ENCODE measurements at places on chromosomes 13 and 19.

DNA sequence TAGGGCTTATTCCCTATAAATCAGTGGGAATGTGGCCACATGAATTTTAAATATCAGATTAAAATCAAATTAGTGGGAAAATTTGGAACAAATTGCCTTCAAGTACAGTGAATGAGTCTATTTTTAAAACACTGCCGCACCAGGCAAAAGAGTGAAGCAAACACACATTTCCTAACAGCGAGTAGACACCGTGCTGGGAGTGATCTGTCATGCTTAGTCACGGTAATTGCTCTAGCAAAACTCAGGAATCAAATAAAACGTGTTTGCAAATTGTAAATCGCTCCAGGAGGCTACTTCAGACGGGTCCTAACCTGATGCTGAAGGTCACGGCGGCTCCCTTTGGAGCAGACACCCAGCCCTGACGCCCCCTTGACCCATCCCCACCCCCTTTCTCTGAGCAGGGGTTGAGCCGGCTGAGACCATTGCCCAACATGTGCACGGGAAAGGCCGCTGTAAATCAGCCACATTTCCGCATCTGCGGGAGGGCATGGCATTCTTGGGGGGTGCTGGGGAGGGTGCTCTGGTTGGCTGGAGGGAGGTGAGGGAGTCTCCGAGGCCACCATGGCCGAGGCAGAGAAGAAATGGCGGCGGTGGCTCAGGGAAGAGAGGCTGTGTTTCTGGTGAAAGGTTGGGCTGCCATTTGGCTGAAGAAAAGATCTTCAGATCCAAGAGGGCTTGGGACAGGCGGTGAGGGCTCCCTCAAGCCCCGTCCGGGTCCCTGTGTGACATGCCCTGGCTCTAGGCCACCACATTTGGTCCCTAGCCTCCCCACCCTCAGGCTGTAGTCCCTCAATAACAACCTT, 8.9 kb downstream of the CEBPA start:
- DNase-seq: peak; percentile 68

- peak; percentile 65 for DNase-seq
These were observed 40.3 kb downstream of the ZNF787 start for GRCh38 chr19:56080669-56081401.

DNA sequence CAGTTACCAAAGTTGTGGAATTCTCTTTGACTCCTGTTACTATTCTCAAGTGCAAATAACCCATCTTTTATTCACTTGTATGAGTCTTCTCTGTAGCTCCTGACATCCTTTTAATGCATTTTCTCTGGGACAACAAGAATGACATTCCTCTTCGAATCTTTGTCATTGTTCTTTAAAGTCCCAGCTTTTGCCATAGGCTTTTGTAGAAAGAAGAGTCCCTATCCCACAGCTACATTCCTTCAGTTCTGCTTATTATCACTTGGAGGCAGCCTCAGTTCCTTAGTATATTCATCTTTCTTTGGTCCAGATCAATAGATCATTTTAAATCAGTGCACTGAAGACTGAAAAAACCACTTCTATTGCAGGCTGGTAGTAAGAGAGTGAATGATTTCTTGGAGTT, 560.2 kb downstream of the DACH1 start:
- no peak for DNase-seq

DNA sequence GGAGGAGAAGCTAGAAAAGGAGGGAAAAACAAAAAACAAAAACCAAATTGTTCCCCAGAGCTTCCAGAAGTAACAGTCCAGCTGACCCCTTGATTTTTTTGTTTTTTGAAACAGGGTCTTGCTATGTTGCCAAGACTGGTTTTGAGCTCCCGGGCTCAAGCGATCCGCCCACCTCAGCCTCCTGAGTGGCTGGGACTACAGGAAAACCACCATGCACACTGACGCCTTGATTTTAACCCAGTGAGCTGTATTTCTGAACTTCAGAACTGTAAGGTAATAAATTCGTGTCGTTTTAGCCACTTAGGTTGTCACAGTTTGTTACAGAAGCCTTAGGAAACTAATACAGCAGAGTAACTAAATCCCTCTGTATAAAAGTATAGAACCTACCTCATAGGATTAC, 1.1 kb upstream of the NEK3 start:
- no peak for DNase-seq

DNA sequence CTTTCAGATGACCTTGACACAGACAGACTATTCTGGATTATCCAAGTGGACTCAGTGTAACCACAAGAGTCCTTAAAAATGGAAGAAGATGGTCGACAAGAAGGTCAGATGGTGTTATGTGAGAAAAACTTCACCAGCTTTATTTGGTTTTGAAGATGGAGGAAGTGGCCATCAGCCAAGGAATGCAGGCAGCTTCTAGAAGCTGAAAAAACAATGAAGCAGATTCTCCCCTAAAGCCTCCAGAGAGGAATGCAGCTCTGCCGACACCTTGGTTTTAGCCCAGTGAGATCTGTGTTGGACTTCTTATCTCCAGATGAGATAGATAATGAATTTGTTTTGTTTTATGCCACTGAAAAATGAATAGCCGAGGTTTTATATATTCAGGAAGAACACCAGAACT, 501.5 kb downstream of the DCT start:
- DNase-seq: peak; percentile 72

DNA sequence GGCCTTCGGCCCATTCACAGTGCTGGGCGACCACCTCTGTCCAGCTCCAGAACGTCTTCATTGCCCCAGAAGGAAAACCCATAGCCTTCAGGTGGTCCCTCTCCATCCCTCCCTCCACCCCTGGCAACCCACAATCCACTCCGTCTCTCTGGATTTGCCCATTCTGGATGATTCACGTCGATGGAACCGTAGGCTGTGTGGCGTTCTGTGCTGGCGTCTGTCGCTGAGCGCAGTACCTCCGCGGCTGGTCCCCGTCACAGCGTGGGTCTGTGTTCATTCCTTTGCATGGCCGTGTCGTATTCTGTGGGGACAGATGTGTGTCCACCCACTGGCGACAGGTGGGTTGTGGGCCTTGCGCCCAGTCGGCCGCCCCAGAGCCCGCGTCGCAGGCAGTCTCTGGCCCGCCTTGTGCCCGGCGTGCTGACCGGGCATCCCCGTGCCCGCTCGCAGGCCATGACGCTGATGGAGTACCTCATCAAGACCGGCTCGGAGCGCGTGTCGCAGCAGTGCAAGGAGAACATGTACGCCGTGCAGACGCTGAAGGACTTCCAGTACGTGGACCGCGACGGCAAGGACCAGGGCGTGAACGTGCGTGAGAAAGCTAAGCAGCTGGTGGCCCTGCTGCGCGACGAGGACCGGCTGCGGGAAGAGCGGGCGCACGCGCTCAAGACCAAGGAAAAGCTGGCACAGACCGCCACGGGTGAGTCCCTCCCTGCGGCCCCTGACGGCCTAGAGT, 10.1 kb downstream of the EPN1 start:
- DNase-seq: no peak

- no peak for DNase-seq
These were observed 20.8 kb upstream of the IPO5 start for GRCh38 chr13:97932647-97933046.

GRCh38 chr13:33180122-33180804, 105.3 kb downstream of the STARD13 start:
- no peak for DNase-seq

DNA sequence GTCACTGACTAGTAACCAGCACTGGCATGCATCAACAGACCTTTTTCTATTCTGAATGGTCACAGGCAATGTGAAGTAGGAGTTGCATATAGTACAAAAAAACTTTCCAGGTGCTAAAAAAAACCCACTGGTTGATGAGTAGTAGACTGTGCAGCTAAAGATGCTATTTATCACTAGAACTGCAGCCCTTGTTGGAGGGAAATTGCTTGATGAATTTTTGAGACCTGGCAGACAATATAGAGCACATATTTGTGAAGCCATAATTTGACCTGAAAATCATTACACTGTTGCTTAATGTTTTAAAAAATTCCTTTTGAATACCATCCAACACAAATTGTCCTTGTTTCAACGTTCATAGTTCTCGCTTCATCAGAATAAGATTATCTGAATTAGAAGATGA, 441.0 kb downstream of the KLF12 start:
- no peak for DNase-seq

DNA sequence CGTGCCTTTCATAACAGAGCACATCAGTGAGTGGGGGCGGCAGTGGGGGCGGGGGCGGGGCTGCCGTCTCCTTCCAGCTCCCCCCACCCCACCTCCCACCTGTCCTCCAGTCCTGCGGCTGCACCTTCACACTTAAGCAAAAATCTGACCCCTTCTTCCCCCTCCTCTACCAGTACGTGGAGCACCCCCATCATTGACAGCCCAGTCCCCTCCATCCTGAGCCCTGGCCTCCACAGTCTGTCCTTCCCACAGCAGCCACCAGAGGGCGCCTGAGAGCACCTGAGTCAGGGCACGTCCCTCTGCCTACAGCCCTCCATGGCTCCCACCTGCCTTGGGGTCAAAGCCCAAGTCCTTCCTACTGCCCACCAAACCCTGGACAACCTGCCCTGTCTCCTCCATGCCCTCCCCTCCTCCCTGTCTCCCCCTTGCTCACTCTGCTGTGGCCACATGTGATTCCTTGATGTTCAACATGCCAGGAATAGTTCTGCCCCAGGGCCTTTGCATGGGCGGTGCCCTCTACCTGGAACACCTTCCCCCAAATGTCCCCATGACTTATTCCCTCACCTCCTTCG, 4.0 kb downstream of the EBI3 start:
- peak; percentile 18 for DNase-seq

DNA sequence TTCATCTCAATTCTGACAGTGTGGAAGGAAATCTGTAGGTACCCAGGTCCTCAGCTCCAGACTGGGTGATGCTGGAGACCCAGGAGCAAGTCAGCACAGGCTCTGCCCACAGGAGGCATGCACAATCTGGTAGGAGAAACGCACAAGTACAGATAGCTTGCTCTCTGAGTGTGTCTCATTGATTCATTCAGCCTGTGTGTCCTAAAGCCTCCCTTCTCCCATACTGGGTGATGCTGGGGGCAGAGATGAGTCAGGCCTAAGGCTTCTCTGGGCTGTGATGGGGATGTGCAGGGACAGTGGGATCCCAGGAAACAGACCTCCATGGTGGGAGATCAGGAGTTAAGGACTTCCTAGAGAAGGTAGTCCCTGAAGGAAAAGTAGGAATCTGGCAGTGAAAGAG, 6.8 kb downstream of the ZNF526 start:
- no peak for DNase-seq

Measured in fibroblast of lung (primary cell).